COR-L47 (cell line): ENCODE measurements at places on chromosomes 1 and 21.

DNA sequence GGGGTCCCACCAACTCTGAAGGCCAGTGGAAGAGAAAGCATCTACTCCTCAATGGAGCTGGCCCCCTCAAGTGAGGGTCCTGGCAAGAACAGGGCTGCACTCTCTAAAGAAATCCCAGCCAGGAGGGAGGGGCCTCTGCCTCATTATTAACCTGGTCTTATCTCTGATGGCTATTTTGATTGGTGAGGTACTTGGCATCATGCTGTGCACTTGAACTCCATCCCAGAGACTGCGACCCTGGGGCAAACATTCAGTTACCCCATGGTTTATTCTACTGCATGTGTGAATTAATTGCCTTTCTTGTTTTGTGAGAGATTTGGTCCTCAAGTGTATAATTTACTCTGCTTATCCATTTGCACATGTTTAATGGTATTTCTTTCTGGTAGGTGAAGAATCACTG, 55.0 kb upstream of the ETV3 start:
- no peak for DNase-seq

DNA sequence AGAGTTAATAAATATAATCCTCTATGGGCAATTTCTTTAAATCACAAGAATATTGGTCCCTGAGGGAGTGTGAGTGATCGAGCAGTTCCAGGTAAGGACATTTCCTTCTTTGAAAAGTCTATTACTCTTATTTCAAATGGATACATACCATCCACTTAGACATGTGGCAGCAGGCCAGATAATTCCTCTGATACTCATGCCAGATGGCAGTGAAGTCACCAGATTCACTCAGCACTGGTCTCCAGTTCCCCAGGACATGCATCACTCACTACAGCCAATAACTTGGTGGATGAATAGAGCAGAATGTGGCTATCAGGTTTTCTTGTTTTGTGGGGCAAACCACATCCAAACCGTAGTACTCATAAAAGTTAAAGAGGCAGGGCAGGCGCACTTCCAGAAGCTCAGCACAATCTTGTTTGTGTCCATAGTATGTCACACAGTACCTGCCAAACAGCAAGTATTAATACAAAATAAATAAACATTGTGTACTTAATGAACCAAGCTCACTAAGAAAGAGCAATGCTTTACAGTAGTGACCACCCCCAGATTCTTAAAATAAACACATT, 74.2 kb upstream of the CD53 start:
- DNase-seq = peak; percentile 9

GRCh38 chr1:204041803-204042505, 31.0 kb upstream of the SOX13 start:
- DNase-seq = peak; percentile 70

DNA sequence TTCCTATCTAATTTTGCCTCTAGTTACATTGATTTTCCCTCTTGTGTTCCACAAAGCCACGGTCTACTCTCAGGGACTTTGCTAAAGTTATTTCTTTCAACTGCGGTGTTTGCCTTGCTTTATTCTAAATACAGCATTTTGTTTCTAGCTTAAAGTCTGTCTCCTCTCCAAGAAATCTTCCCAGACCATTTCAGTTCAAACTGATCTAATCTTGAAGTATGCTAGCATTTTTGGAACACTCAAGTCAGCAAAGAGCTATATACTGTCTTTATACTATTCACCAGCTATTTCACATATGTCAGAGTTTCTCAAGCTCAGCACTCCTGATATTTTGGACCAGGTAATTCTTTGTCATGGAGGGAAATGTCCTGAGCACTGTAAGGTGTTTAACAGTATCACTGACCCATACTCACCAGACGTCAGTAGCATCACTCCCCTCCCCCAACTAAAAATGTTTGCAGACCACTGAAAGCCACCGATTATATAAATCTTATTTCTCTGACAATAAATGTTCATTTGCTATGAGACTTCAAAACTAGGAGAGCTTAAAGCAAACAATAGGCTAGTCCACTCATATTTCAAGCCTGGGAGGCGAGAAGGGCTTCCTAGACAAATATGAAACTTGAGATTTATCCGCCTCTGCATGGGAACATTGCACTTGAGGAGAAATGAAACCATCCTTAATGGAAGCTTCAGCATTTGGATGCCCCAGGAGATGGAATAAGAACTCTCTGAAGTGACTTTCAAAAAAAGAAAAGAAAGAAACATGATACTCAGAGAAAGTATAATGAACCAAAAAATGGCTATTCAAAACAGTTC, 81.1 kb downstream of the KIAA0319L start:
- DNase-seq = no peak

DNA sequence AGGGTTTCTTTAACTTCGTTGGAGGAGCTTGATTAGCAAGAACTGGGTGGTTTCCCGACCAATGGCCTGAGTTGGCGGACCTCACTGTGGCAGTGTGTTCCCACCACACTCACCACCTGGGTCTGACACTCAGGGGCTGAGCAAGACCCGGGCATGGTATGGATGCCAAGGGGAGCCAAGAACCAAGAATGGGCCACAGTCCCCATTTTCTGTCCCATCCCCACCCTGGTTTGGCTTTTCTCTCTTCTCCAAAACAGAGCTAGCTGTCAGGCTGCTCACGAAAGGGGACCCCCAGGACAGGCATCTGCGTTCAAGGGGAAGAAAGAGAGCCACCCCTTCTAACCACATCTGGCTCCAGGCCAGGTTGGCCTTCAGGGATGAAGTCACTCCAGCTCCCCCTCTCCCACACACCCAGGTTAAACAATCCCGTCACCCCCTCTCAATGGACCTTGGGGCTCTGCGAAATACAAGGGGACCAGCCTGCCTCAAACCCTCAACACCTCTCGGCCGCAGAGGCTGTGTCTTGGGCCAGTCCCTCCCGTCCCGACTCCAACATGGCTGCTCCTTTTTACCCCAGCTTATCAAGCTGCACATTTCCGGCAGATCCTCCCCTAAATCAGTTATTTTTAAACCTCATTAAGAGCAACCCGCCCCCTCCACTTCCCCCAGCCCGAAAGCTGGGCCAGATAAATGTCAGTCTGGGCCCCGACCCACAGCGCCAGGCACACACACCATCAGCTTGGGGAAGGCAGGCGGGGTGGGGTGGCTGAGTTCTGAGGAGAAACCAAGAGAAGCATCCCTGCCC, 3.4 kb downstream of the TAGLN2 start:
- no peak for DNase-seq
